ENCODE measurements at places on chromosomes 5 and 9.

DNA sequence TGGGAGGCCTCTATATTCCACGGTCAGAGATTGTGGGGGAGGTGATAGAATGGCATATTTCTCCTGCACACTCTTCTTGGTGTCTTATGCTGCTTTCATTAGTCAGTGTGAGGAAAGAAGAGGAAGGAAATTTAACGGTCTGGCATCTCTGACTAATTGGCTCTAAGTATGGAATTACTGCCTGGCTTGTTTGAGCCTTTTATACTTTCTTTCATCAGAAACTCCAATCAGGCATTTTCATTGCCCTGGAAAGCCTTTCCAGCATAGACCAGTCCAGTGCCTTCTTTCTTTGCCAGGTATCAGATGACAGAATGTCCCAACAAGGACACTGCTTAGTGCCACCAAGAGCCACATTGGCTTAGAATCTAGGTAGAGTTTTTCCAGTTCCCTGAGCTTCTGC, 30.2 kb downstream of the CYSTM1 start:
- no peak for DNase-seq

GRCh38 chr5:151023651-151024050, 3.3 kb downstream of the GPX3 start:
- DNase-seq, result no peak

- DNase-seq, result no peak
These were observed 61.4 kb upstream of the RUFY1 start for GRCh38 chr5:179488975-179489374.

- DNase-seq, result no peak
These were observed 2.3 kb downstream of the RALGPS1 start for GRCh38 chr9:126916909-126917308.

DNA sequence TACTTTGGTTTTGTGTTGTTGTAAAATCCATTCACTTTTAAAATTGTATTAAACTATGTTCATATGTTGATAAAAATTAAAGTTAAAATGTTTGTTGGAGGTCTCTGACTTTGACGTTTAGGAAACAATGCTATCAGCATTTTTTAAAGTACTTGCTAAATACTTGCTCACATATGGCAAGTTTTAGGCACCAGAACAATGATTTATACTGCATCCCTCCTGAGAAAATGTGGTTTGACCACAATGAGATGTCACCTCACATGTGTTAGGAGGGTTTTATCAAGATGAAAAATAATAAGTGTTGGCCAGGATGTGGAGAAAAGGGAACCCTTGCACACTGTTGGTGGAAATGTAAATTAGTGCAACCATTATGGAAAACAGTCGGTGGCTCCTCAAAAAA, 180.8 kb downstream of the HSD17B3 start:
- DNase-seq, result no peak

DNA sequence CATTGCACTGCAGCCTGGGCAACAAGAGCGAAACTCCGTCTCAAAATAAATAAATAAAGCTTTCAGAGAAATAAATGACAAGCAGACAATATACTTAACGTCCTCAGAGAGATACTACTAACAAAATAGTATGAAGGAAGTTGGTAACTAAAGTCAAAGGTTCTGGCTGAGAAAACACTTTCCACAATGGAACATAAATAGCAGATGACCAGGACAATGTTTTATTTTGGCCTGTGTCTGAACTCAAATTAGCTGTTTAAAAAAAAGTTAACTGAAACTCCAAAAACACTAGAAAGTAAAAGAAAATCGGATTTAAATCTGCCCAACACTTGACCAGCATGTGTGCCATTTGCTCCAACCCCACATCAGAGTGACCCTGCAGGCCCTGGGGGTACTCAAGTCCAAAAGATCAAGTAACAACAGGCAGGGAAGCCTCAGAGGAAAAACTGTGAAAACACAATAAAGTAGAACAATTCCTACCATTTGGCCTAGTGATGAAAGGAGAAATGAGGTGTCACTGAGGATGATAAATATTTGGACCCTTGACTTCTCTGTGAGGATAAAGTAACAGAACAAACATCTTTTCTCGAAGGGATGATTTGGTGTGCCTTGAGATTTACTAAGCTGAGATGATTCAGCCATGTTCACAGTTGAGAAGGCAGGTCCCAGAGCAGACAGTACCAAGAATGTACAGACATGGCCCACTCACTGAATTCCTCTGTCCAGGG, 47.7 kb downstream of the LHFPL2 start:
- no peak for DNase-seq

DNA sequence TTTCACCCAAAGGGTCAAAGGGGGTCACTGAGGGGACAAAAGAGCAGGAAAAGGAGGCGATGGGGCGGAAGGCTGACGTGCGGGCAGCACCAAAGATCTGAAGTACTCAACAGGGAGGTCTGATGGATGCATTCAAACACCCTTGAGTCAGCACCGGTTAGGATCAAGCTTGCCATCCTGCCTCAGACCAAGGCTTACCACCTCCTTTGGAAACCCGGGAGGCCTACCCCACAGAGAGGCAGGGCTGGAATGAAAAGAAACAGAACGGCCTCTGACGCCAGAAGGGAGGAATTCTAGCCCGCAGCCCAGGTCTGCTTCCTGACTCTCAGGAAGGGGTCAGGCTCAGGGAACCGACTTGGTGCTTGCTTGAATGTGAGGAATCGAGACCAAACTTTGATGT, 125.6 kb downstream of the PAPPA start:
- DNase-seq, result no peak

GRCh38 chr5:95564450-95564849, 9.5 kb downstream of the ARSK start:
- DNase-seq, result no peak

GRCh38 chr5:80665057-80665456, 10.3 kb upstream of the DHFR start:
- no peak for DNase-seq

All from dorsolateral prefrontal cortex (tissue), 122 donors.